GOT3 (cell line): ENCODE measurements at places on chromosomes 12 and 14.

DNA sequence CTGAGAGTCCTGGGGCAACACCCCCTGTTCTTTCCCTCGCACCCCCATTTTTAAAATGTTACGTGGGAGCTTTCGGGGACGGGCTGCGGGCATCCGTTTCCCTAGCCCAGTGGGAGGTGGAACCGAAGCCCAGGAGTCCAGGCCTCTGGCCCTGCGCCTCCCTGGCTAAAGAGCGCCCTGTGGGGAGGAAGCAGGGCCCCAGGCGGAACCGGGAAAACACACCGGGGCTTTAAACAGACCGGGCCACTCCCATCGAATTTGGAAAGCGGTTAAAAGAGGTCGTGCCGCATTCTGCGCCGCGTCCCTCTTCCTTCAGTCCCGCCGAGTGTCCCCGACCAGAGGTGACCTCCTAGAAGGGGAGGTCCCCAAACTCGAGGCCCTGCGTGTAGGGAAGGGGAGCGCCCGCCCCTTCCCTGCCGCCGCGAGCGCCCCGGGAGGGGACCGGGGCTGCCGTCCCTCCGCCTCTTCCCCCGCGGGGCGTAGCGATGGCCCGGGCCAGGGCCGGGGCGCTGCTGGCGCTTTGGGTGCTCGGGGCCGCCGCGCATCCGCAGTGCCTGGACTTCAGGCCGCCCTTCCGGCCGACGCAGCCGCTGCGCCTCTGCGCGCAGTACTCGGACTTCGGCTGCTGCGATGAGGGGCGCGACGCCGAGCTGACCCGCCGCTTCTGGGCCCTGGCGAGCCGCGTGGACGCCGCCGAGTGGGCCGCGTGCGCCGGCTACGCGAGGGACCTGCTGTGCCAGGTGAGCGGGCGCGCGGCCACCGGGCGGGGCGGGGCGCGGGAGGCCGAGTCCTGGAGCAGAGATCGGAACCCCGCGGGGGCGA lies at the start of gene HHIPL1:
TSS of gene HHIPL1 (plus strand) at position 407 of the 822 bp plus-strand sequence. CDS start at position 486, 79 bp downstream.
- DNase-seq: no peak

- peak; percentile 41 for DNase-seq
Observed at GRCh38 chr12:3076730-3077571, at the start of gene TSPAN9. TSS of gene TSPAN9 (plus strand) at chr12:3077379. CDS start at chr12:3201194, 123,815 bp downstream.

GRCh38 chr12:131801254-131801866 lies 26.8 kb upstream of the MMP17 start:
- no peak for DNase-seq

DNA sequence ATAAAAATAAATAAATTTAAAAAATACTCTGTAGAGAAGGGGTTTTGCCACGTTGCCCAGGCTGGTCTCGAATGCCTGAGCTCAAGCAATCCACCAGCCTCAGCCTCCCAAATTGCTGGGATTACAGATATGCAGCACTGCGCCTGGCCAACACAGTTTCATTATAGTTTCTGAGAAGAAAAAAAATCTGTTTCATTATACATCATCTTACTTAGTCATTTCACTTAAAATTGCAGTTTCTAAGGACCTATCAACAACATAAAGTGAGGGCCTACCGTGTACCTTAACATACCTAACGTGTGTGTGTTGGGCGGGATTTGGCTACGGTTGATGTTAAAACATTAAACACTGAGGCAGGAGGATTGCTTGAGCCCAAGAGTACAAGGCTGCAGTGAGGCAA lies 28.3 kb downstream of the P2RX2 start:
- no peak for DNase-seq

DNA sequence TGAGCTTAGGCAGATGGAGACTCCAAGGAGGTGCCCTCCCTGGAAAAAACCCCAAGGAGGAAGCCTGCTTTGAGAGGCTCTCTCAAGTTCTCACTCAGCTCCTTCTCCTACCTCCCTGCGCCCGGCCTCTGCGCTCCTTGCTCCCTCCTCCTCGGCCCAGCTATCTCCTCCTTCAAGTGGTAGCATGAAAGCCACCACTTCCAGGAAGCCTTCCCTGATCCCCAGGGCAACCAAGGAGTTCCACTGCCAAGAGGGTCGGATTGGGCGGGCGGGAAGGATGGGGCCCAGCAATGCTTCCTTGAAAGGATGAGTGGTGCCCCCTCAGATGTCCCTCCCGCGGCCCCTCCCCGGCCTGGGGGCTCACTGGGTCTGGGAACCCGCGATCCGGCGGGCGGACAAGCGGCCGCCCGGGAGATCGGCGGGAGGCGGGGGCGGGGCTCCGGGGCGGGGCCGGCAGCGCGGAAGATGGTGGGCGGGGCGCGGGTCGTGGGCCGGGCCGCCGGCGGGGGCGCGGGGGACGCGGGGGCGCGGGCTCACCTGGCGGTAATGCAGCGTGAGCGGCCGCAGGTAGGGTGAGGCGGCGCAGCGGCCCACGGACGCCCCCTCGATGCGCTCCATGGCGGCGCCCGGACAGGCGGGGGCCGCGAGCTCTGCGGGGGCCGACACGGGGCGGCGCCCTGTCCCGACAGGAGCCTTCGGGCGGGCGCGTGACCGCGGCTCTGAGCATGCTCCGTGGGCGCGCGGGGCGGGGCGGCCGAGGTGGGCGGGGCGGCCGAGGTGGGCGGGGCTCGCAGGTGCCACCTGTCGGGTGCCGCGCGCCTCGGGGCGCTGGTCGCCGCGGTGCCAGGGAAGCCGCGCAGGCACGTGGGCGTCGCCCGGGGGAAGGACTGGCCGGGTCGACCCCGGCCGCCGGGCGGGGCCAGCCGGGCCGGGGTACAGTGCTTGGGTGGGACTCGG lies at the start of gene NUDT14:
TSS of gene NUDT14 (minus strand) at position 721 of the 957 bp plus-strand sequence. CDS start at position 618, 103 bp downstream.
- DNase-seq: no peak

DNA sequence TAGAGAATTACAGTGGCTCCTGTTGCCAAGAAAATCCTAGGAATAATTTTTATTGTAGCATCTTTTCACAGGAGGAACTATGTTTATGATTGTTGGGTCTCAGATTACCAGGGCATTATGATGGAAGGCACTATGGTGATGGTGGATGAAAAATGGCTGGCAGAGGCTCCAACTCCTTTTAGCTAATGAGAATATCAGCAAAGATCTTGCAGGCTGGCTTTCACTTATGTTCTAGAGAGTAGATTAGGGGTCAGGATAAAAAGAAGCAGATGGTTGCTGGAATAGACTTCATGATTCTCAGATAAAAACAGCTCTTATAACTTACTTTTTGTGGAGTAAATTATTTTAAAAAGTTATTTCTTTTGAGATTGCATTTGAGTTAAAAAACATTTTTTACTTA lies 501.9 kb downstream of the TRHDE start:
- DNase-seq: no peak

- DNase-seq: no peak
Observed at GRCh38 chr14:103347091-103347815, 13.2 kb downstream of the EIF5 start.

DNA sequence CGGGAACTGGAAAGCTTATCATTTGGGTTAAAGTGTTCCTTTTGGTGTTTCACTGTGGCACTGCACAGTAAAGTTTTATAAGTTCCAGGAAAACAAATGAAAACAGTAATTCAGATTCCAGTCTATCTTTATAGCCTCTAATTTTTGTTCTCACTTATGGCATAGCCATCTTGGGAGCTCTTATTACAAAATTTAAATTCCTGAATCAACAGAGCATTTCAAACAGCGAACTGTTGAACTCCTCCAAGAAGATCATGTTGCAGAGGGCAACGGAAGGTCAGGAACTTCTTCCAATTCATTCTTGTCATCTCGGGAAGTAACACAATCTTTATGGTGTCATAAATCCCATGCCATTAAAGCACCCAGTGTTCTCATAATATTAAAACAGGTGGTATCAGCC lies 229.1 kb downstream of the KCNC2 start:
- DNase-seq: no peak

GRCh38 chr12:52600941-52601481 lies at the start of gene KRT72:
TSS of gene KRT72 (minus strand) at chr12:52601463. CDS start at chr12:52601452, 11 bp downstream.
- no peak for DNase-seq

DNA sequence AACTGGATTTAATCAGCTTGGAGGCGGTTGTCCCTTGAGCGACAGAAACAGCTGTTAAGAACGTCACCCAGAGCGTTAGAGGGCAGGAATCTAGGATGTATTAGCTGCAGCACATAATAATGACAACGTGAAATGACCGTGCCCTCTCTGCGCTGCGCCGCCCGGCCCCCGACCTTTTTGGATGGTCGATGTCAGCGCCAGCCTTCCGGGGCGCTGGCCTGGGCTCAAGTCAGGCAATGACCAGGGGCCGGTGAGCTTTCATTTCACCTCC lies 427 bp upstream of the TMEM120B start:
- no peak for DNase-seq

DNA sequence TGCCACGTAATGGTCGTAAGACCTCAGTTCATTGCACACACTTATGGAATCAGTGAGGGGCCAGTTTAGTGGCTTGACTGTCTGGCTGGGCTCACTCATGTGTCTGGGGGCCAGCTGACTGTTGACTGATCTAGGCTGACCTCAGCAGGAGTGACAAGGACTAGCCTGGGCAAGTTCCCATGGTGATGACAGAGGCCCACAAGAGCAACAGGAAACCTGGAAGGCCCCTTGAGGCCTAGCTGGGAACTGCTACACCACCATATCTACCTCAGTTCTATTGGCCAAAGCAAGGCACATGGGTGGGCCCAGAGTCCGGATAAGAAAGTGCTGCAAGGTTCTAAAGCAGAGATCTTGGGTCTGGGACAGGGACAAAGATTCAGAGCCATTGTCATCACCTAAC lies 21.3 kb upstream of the RFLNA start:
- DNase-seq: no peak
